Motor neuron (in vitro differentiated cells): ENCODE measurements at places on chromosomes 3 and 15.

DNA sequence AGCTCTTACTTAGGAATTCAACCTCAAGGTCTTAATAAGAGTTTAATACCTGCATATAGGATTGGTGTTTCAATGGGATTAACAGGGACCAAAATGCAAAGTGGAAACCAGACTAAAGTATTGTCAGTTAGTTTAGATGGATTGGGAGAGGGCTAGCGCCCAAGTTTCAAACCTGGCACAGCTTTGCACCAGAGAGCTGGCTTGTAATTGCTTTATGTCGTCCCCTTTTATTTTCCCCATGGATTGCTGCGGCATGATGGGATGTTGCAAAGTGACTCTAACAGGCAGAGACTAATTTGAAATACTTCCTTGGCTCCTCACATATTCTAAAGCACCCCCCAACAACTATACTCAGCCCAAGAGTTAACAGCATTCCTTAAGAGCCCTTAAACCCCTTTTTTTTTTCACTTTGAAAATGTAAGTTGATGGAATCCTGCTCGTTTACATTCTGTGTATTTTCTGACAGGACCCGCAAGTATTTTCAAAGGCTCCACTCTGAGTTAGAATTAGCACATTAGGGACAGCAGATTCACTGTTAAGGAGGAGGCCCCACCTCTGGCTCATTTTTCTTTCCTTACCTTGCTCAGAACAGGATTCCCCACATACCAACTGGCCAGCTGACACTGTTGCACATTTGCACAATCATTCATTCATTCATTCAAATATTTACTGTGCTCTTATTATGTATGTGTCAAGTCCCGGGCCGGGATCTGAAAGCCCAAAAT lies 214.2 kb downstream of the ERC2 start:
- no peak for ATAC-seq

DNA sequence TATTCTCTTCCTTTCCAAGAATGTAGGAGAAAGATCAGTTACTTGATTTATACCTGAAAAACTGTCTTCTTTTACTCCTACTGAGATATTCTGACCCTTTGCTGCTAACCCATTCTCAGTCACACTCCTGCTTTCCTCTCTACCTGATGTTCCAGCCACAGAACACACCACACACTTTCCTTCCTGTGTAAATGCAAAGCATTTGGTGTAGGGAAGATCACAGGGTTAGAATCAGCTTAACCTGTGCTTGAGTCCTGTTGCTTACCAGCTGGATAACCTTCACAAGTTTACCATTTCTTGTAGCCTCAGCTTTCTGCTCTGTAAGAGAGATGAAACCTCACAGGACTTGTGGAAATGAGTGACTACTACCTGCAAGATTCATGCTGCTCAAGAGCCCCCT lies 489.8 kb upstream of the GOLIM4 start:
- ATAC-seq = no peak

- no peak for ATAC-seq
These were observed 258.1 kb downstream of the TIGIT start for GRCh38 chr3:114551770-114552526.

GRCh38 chr3:28853830-28854229 lies 427.0 kb upstream of the RBMS3 start:
- no peak for ATAC-seq

DNA sequence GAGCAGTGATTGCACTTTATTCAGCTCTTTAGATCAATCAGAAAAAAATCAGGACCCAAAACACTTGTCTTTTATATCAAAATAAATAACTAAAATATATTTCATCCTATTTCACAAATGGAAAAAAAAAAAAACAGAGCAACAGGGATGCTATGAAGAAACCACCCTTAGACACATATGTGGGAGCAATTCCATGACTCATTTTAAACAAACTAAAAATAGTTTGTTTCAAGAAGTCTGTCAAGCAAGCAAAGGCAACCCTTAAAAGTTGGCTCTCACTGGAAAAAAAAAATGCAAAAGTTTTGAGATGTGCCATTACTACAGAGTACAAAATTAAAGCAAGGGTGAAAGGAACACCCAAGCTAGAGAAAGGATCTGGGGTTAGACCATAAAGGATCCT lies 5.7 kb downstream of the ATP13A3 start:
- ATAC-seq = no peak

GRCh38 chr3:44110648-44111047 lies 131.0 kb upstream of the TOPAZ1 start:
- no peak for ATAC-seq

DNA sequence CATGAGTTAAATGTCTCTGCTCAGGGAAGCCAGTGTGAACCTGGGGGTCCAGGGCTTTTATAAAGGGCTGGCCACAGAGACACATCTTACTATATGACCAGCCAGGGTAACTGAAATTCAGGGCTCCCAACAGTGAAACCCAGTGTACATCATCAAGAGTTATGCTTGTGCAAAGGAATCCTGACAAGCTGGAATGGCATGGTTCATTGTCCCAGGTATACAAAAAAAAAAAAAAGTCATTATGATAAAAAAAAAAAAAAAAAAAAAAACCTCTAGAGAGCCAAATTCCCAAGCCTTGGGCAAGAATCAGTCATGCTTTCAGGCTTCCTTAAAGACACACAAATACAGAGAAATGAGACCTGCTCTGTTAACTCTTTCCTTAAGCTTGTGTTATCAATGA lies 452.0 kb downstream of the GABRG3 start:
- no peak for ATAC-seq

GRCh38 chr15:66252685-66253417 lies 699 bp downstream of the MEGF11 start:
- peak; percentile 38 for ATAC-seq

GRCh38 chr3:10970306-10970960 lies 22.1 kb upstream of the SLC6A1 start:
- ATAC-seq = no peak

DNA sequence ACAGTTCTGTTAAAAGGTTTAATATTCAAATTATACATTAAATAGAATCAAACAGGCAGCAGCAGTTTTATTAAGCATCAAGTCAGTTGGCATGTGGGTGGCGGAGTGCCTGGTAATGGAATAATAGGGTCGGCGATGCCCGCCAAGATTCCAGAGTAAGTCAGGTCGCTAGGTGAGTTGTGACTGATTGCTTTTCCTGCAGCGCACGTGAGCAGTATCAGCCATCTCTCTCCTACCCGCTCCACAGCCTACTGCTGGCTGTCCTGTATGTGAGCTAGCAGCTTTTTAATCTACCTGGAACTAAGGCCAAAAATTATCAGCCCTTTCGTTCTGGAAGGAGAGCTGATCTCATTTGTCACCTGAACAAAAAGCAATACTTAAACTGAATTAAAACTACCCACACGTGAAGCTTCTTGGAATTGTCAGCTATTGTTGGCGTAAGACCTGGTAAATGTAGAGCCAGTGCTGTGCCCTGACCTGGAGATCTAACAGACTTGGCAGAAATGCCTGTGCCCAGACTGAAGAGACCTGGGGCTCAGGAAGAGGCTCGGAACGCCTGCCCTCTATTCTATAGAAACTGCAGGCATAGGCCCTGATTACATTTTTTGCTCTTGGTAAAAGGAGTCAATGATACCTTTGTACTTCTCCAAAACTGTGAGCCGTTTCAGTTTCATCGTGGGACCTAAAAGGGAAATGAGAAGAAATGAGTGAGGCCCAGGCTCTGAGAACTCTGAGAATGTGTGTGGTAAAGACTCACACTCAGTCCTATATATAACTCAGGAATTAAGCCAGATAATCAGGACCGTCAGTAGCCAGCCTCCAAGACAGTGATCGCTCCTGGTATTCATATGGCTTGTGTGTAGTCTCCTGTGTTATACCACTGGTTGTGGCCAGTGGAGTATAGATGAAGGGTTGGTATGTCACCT lies 21.9 kb downstream of the IDH3A start:
- ATAC-seq = no peak

- ATAC-seq = no peak
These were observed 22.1 kb downstream of the LOXL1 start for GRCh38 chr15:73948396-73948795.

GRCh38 chr3:10524799-10525301 lies 19.5 kb upstream of the ATP2B2 start:
- no peak for ATAC-seq

DNA sequence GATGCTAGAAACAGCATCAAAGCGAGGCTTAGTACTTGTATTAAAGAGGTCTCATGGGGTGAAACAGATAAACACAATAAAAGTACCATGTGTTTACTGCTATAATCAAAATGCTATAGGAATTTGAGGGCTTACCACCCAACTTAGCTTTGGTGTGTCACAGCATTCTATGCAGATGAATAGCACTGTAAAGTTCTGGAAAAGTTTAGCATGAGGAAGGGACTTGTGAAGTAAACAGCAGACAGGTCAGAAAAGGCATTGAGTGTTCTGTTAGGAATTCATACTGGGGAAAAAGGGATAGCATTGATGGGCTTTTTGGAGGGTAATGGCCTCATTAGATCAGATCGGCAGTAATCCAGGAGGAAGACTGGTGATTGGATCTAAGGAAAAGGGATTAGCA lies 505.3 kb downstream of the NLGN1 start:
- no peak for ATAC-seq

- ATAC-seq = no peak
These were observed 345.7 kb downstream of the SV2B start for GRCh38 chr15:91445695-91446228.

- no peak for ATAC-seq
These were observed 311.1 kb upstream of the KCNH8 start for GRCh38 chr3:18837137-18837755.

GRCh38 chr15:42494998-42495360 lies 455 bp upstream of the SNAP23 start:
- ATAC-seq = no peak

- ATAC-seq = no peak
These were observed 102.5 kb upstream of the ROBO1 start for GRCh38 chr3:79870313-79870620.

- no peak for ATAC-seq
These were observed 23.3 kb upstream of the FSTL1 start for GRCh38 chr3:120473896-120474675.

GRCh38 chr15:40852529-40852928 lies 8.7 kb downstream of the SPINT1 start:
- no peak for ATAC-seq

- ATAC-seq = no peak
These were observed 346.6 kb upstream of the RBMS3 start for GRCh38 chr3:28934126-28934813.

- ATAC-seq = no peak
These were observed 219.4 kb upstream of the STRIT1 start for GRCh38 chr3:155512867-155513261.

GRCh38 chr15:100810831-100811230 lies 68.8 kb upstream of the ALDH1A3 start:
- ATAC-seq = no peak

- ATAC-seq = no peak
These were observed 12.2 kb downstream of the SEMA3G start for GRCh38 chr3:52432691-52433141.

- ATAC-seq = no peak
These were observed 6.5 kb upstream of the COL7A1 start for GRCh38 chr3:48601622-48601994.

DNA sequence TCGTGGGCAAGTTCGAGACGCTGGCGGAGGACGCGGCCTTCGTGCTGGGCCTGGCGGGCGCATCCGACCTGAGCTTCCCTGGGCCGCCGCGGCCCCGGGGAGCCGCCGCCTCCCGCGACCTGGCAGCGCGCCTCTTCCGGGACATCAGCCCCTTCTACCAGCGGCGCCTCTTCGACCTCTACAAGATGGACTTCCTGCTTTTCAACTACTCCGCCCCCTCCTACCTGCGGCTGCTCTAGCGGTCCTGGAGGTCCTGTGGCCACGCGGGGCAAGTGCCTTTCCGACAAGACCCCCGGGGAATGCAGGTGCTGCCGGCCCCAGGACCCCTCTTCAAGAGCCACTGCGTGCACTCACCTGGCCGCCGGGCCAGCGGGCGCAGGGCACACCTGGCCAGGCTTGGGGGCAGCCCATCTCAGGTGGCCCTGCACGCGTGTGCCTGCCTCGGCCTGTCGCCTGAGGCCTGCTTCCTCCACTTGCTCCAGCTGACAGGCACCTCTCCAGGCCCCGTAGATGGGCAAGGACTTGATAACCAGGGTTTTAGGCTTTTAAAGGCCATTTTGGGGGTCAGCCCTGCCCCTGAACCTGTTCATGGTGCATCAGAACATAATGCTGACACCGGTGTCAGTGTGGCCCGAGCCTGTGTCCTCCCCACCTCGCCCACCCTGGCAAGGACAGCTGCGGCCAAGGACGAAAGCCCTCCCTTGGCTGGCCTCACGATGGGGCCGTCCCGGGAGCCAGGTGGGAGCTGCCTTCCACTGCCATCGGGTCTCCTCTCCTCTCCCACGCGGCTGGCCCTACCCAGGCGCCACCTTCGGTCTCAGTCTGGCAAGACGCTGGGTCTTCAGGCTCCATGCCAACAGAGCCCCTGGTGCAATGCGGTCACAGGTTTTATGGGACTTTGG lies 16.1 kb downstream of the C3orf22 start:
- ATAC-seq = no peak

DNA sequence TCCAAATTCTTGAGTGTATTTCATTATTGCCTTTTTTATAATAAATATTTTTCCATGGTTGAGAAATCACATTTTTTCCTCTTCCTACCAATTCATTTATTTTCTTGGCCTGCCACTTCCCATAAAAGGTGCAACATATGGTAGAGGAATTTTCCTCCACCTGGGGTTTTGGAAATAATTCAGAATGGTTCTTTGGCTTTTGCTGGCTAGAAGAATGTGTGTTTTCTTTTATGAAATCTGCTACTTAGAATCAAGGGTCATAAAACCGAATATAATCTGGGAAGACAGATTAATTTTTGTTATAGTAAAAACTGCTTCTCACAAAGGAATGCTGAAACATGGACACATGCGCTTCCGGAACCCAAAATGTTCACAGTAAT lies 54.0 kb upstream of the POMGNT2 start:
- no peak for ATAC-seq

GRCh38 chr3:155228676-155229075 lies 64.8 kb downstream of the STRIT1 start:
- ATAC-seq = no peak

- no peak for ATAC-seq
These were observed 957.2 kb downstream of the TUSC7 start for GRCh38 chr3:117666812-117667211.

DNA sequence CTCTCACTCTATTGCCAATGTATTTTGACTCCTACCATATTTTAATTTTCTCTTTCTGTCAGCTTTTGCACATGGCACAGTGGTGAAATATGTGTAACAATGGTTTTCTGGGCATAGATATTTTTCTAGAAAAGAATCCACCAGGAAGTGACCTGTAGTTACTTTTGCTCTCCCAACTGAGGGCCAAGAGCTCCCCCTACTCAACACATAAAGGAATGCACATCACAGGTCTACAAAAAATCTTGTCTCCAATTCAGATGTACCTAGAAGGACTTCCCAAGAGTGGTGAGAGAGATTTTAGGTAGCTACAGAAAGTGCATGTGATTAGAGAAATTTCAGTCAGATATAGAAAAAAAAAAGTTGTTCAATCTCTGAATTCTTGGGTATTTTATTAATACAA lies 15.6 kb downstream of the CPA3 start:
- no peak for ATAC-seq

- no peak for ATAC-seq
These were observed 272.3 kb upstream of the NECTIN3 start for GRCh38 chr3:110799271-110799670.

GRCh38 chr15:75051191-75051608 lies 27.8 kb downstream of the PPCDC start:
- no peak for ATAC-seq

GRCh38 chr3:53938645-53939044 lies 47.0 kb upstream of the SELENOK start:
- peak; percentile 62 for ATAC-seq

GRCh38 chr15:64070965-64071851 lies 22.4 kb downstream of the CIAO2A start:
- ATAC-seq = peak; percentile 75

GRCh38 chr3:106675451-106675850 lies 701.8 kb upstream of the CCDC54 start:
- no peak for ATAC-seq
